Activated CD4-positive, alpha-beta T cell treated with anti-CD3 and anti-CD28 coated beads for 4 hours (primary cell): ENCODE measurements at places on chromosomes 3 and 15.
A peak's percentile ranks its signal among the peaks of the same experiment; 100 is the strongest.

DNA sequence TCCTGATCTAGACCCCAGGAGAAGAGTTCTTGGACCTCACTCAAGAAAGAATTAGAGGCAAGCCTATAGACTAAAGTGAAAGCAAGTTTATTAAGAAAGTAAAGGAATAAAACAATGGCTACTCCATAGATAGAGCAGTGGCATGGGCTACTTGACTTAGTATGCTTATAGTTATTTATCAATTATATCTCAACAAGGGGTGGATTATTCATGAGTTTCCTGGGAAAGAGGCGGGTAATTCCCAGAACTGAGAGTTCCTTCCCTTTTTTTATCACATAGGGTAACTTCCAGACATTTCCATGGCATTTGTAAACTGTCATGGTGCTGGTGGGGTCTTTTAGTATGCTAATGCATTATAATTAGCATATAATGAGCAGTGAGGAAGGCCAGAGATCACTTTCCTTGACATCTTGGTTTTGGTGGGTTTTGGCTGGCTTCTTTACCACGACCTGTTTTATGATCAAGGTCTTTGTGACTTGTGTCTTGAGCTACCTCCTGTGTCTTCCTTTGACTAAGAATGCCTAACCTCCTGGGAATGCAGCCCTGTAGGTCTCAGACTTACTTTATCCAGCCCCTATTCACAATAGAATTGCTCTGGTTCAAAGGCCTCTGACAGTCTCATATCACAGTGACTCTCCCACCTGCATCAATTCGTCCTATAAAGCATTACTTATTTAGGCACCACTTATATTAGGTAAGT lies 35.3 kb upstream of the PLSCR2 start:
- no peak for DNase-seq

GRCh38 chr15:96342406-96343112 lies 12.1 kb downstream of the NR2F2 start:
- no peak for DNase-seq

- no peak for DNase-seq
These were observed 46.7 kb downstream of the THBS1 start for GRCh38 chr15:39627451-39628143.

DNA sequence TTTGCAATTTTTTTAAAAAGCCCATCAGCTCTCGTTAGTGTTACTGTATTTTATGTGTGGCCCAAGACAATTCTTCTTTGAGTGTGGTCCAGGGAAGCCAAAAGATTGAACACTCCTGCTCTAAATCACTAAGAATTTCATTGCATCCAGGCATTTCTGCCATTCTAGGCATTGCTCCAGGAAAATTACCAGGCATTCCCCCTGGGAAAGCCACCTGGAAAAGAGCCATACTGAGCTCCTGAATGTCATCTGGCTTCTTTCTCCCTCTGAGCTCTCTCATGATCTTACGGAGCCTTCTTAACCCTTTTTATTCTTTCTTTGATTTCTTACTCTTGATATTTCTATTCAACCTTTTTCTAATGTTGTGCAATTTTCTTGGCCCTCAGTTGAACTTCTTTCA lies 202.2 kb downstream of the DOCK3 start:
- DNase-seq = no peak

DNA sequence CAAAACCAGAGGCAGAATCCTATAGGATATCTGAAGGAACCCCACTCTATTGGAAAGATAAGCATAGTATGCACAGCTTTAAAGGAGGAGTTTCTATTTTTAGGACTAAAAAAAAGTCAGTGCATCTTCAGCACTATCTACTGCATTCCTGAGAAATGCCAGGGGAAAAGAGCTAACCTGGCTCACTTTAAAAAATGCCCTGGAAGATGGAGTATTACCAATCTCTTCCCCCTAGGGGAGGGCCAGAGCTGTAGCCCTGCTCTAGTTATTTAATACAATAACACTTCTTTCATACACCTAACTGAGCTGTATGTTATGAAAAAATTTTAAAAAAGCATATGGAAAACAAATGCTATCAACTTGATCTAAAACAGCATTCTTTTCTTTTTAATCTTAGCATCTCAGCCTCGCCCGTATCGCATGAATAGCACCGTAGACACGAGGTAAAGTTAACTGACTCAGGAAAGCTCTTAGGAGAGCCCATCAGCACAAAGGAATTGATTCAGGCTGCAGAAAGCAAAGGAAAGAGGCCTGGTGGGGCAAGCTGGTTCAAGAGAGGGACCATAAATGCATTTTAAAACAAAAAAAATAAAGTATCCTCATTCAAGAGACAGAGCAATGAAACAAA lies 50.2 kb downstream of the TGM4 start:
- DNase-seq = no peak

- DNase-seq = no peak
These were observed 136.3 kb downstream of the TMCO5A start for GRCh38 chr15:38070778-38071177.

DNA sequence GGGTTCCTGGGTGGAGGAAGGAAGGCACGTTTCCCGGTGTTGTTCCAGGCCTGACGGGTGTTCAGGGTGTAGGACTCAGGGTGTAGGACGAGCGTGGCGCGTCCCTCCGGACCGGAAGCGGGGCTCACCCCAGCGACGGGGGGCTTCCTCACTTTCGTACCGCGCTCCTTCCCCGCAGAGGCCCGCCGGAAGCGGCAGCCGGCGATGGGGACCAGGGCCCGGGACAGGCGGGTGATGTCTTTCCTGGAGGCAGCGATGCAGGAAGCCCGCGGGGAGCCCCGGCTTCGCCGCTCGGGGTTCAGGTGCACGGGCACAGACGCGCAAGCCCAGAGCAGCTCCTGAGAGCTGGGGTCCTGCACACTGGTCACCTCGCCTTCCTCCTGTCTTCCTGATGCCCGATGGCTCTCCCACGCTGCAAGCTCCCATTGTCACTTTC lies 13.4 kb downstream of the FOXL2NB start:
- no peak for DNase-seq

DNA sequence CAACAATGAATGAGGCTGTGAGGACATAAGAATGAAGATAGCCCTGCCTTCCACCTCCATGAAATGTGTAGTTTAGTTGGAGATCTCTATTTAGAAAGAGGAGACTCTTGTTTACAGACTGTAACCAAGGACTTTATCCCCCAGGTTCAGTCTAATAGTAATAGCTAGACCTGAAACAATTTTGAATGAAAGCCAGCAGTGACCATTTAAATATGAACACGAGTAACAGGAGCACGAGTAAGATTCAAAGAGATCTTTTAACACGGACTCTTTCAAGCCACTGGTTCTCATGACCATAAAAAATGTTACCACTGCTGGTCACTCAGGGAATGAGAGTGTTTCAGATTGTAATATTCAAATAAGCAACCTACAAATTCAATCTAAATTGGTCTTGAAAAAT lies 123.1 kb downstream of the FMN1 start:
- no peak for DNase-seq

DNA sequence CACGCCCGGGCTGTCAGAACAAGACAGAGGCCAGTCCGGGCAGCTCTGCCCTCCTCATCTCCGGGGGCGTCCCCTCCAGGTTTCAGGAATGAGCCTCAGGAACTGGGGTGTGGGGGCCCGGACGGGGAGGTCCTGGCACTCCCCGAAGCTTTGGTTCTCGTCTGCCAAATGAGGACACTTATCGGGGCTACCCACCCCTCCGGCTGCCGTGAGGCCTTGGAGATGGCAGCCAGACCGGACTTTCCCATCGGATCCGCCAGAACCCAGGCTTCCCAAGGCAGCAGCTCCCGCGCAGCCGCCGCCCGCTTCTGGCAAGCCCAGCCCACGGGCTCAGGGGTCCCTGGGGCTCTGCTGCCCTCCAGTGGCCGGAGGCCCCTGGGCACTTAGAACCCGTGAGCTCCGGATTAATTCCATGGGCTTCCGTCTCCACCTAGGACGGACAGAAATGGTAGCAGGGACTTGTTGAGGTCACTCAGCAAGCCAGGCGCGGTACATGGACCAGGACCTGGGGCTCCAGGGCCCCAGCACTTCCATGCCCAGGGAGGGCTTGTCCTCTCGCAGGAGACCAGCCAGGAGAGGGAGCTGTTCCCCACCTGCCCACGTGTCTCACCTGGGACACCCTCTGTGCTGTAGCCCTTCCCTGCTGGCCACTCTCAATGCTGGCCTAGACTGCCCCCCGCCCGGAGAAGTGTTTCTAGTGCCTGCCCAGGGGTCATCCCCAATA lies 89.4 kb downstream of the LINGO1 start:
- DNase-seq = peak; percentile 69

- DNase-seq = no peak
These were observed 972.0 kb downstream of the TUSC7 start for GRCh38 chr3:117681619-117682018.

- no peak for DNase-seq
These were observed 8.7 kb upstream of the PTX3 start for GRCh38 chr3:157427901-157428300.

- no peak for DNase-seq
These were observed 655 bp upstream of the RAB11A start for GRCh38 chr15:65868546-65869125.

DNA sequence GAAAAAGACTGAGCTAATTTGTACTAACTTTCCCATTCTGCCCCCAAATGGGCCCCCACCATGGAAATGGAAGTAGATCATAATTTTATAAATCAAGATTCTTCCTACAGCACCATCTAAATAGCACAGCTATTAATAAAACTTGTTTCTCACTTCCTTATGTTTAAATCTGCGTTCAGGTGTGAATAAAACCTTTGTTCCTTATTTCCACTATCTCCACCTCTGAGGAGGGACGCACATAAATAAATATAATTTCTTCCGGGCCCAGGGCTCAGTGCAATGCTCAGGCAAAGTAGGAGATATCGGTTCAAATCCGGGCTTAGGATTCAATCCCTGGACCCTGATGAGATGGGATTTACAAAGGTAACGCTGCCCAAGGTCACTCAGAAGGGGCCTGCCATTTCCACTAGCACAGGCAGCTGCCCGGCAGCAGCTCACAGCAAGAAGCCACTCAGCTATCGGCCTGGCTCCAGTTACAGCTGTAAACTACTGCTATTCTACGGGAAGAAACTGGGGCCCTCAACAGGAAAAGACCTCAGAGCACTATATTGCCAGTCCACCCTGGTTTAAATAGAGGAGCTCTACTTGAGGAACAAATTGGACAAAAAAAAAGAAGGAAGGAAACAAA lies 52.5 kb downstream of the FOXP1 start:
- DNase-seq = no peak

- no peak for DNase-seq
These were observed 2.1 kb upstream of the RYK start for GRCh38 chr3:134252766-134253165.

DNA sequence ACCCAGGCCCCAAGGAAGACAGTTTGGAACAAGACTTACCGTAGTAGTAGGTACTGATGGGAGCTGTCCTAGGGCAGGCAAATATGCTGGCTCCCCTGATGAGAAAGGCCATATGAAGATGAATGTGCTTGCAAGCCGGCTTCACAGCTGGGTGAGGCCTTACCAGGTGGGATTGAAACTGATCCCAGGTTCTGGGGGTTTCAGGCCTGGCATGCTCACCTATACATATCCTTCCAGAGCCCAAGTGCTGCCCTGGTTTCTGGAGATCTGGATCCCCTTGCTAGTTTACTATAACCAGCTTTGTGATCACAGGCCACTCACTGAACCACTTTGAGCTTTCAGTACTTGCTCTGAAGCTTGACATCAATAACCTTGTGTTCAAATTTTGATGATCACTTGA lies 274.3 kb downstream of the EPHB1 start:
- DNase-seq = no peak

- no peak for DNase-seq
These were observed 20.0 kb downstream of the RIOX2 start for GRCh38 chr3:97952280-97952679.

DNA sequence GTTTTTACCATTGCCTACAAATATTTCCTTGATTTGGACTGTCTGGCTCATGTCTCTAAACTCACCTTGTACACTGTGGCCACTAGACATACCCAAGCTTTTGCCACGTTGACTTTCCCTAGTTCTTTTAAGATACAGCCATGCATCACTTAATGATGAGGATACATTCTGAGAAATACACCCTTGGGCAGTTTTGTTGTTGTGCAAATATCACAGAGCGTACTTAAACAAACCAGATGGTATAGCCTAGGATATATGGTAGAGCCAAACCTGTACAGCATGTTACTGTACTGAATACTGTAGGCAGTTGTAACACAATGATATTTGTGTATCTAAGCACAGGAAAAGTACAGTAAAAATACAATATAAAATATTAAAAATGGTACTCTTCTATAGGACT lies 5.5 kb downstream of the ARHGEF26 start:
- DNase-seq = no peak

- DNase-seq = no peak
These were observed 922.2 kb downstream of the TUSC7 start for GRCh38 chr3:117631781-117632180.

- no peak for DNase-seq
These were observed 25.0 kb downstream of the DPH3 start for GRCh38 chr3:16239780-16240179.

GRCh38 chr15:61839546-61839945 lies 220.7 kb downstream of the VPS13C start:
- no peak for DNase-seq

DNA sequence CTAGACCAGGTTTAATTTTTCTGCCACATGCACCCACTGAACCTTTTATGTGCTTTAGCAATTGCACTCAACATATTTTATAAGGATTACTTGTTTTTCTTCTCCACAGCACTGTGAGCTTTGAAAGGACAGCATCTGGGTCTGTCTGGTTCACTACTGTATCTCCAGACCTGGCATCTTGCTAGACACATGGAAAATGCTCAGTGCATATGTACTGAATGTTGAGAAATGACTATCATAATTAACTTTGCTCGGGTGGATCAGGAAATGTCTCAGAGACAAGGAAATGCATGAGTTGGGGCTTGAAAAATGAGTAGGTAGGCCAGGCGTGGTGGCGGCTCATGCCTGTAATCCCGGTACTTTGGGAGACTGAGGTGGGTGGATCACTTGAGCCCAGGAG lies 40.2 kb downstream of the DOCK3 start:
- no peak for DNase-seq

DNA sequence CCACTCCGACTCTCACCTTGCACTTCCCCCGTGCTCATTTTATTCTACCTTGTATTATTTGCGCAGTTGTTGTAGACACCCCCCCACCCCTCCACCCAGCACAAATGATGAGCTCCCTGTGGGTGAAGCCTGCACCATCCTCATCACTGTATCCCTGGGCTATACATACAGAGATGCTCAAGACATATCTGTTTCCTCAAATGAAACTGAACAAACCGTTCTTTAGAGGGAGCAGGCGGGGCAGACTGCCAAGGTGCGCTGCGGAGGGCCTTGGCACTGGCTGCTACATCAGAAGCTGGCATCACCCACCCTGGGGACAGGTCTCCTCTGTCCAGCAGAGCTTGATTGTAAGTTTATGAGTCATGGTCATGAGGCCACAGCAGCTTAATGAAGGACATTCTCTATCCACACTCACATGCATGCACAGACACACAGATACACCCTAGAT lies 29.0 kb downstream of the ADCY5 start:
- DNase-seq = no peak

GRCh38 chr15:57611938-57612337 lies 20.2 kb downstream of the MYZAP start:
- DNase-seq = no peak

GRCh38 chr3:177563792-177564191 lies 366.5 kb upstream of the TBL1XR1 start:
- no peak for DNase-seq

GRCh38 chr3:143132246-143132980 lies 12.8 kb downstream of the CHST2 start:
- DNase-seq = no peak

- DNase-seq = peak; percentile 20
These were observed 1.6 kb downstream of the BBX start for GRCh38 chr3:107524326-107524840.
